GM23248 (cell line): ENCODE measurements at places on chromosomes 1 and 21. TPM values are rescaled to one million over a fixed set of nuclear protein-coding genes. Genes with fewer than 3 reads are reported as not detected.

Gene CITED4
- not detected in 2 replicates for total RNA-seq

Gene LRRC47
- total RNA-seq = 32.2 and 41.9 TPM in 2 replicates

Gene EFCAB7
- 1.4 and 37.5 TPM in 2 replicates for total RNA-seq

DNA sequence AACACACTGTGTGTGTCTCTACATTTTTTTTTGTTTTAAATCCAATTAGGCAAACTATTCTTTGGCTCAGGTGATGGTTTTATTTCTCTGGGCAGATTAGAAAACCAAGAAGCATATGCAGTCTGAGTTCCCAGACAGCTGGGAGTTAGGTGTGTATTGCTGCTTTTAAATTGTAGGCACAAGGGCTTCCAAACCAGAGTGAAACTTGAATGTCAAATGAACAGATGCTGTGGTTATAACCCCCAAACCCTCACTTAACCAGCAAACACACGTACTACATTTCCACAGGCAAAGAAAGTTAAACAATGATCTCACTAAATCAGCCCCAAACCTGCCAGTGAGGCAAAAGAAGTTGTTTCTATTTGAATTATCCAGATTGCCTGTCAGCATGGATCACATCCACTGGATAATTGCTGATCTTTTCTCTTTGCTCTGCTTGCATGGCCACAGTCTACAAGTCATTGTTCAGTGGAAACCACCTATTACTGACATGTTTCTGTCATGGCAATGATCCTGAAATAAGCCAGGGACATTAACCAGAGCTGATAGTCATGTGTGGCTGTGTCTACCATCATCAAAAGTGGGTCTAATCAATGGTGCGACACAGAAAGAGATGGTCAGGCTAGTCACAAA is 576.5 kb upstream of the PLXNA2 start:
- DNase-seq = no peak

DNA sequence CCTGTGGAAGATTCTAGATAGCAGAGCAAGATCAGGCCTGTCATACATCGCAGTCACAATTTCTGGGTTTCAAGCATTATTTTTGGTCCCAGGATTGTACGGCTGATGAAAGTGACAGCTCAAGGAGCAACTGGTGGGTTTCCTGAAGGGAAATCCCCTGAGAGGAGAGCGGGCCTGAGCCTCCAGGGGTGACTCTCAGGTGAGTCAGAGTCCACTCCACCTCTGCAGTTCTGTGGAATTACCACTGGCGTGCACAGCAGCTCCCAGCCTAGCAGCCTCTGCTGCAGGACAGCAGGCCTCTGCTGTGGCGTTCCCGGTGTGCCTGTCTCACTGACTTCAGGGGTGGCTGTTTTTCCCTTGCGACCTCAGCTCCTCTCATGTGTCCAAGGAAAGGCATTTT is 24.4 kb downstream of the SLC66A1 start:
- DNase-seq = peak; percentile 70

GRCh38 chr1:20319456-20320220 is 29.0 kb downstream of the VWA5B1 start:
- no peak for DNase-seq

DNA sequence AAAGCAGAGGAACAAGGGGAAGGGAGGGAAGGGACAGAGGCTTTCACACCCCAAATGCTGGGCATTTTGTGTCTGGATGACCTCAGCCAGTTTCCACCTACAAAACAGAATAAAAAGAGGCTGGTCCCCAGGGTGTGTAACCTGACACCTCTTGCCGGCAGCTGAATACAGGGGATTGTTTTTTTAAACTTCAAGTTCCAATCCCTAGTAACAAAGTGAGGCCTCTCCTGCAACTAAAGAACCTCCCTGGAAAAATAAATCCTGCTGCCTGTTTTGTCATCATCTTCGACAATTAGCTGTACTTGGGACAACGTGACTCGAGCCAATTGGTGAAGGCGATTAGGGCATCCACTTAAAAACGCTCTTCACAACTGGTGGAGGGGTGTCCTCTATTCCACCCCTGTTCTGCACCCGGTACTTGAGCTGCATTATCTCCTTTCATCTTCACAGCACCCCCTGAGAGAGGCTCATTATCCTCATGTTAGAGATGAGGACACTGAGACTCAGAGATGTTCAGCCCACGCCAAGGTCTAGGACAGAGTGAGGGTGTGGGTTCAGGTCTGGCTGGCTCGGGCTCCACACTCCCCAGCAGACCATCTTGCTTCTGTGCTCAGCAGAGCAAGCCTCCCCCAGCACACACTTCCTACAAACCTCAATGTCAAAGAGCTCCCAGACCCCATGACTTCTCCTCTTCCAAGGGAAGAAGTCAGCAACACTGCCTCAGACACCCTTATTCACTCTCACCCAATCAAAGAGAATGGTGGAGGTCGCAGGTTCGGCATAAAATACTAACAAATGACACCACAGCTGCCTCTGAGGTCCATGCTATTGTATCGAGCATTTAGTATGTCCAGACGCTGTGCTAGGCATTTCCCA is 15.2 kb downstream of the ITPKB start:
- peak; percentile 74 for DNase-seq
